ENCODE measurements at places on chromosomes 7 and 10.

DNA sequence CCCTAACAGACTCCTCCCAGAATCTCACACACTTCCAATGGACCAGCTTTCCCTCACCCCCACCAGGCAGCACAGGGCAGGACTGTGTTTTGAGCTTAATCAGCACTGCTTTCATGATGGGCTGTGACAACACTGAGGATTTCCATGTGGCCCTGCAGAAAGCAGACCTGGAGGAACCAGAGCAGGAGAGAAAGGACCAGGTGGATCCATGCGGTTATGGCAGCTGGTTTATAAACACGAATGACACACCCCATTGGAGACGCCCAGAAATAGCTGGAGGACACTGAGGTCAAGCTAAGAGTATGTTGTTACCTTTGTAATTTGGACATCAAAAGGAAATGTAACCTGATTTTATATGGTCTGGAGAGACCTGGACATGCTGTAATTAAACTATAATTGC lies 31.7 kb upstream of the HERPUD2 start:
- no peak for DNase-seq

GRCh38 chr10:119807960-119808697 lies 64.5 kb downstream of the MCMBP start:
- DNase-seq, result no peak

GRCh38 chr7:6446838-6447580 lies 745 bp downstream of the DAGLB start:
- no peak for DNase-seq

DNA sequence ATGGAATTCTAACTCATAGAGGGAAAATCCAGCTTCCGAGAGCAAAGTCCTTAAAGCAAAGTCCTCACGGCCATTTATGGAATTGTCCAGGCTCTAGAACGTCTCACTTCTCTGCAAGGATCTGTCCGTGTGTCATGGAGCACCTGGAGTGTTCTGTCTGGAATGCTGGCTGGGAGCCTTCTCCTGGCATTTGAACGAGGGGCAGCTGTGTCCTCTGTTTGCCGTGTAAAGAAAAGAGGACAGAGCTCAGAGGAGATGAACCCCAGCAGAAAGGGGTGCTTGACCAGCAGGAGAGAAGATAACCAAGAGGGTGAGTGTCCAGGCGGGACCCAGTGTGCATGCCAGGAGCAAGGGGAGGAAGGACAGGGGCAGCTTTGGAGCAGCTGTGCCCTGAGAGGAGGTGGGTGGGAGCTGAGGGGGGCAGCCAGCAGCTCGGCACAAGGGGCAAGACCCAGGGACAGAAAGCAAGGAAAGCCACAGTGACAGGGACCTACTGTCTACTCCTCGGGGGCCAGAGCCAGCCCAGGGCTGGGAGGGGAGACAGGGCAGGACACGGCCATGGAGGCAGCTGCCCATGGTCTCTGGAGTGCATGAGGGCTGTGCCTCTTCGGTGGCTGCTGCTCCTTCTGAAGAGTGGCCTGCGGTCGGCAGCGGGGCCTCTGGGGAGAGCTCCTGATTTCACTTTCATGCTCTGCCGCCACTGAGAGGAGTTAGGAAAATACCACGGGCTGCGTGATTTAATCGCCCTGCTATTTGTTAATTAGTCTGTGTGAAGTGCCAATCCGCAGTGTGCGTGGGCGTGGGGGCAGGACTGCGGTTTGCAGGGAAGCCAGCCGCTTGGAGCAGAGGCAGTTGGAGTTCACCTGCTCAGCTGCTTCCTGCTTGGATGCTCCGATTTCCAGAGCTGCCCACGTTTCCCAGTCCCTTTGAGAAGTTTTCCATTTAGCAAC lies 149.3 kb upstream of the SHH start:
- no peak for DNase-seq

DNA sequence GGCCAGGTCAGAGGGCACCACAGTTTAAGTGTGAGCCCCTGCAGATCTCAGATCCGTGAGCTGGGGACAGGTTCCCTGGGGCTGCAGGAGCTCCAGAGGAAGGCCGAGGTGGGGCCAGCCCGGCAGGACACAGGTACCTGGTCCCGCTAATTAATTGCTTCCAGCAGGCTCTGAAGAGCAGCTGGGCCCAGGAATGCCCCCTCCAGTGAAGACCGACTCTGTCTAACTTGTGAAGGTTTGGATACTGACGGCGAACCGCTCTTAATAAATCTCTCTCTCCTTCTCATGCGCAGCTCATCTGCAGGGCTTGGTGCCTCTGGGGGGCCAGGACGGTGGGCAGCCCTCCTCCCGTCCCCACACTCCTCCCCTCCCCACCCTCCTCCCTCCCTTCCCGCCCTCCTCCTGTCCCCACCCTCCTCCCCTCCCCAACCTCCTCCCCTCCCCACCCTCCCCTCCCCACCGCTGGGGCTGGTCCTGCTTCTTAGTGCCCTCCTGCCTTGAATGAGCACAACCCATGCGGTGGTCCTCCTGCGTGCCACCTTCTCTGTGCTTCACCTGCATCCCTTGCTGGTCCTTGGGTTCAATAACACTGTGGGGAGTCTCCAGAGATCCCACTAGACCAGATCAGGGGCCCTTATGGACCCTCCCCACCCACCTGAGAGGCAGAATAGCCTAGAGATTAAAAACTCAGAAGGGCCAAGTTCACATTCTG lies 38.3 kb downstream of the PDGFA start:
- DNase-seq, result no peak

GRCh38 chr10:79143879-79144278 lies 75.1 kb downstream of the ZMIZ1 start:
- no peak for DNase-seq

GRCh38 chr7:86320341-86320740 lies 323.4 kb upstream of the GRM3 start:
- DNase-seq, result no peak

DNA sequence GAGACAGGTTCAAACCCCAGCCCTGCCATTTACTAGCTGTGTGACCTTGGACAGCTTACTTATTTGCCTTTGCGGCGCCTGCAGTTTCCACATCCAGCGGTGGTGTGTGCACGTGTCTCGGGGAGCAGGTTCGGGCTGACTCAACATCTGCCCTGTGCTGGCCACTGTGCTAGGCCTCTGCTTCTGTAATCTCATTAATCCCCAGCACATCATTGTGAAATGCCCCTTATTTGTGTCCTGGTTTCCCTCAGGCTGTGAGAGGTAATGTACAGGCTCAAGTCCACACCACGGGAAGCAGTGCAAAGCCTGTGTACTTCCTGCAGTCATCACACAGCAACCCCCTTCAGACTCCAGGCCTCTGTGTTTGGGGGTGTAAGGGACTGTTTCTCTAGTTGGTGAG lies 285.7 kb downstream of the RPS24 start:
- no peak for DNase-seq

DNA sequence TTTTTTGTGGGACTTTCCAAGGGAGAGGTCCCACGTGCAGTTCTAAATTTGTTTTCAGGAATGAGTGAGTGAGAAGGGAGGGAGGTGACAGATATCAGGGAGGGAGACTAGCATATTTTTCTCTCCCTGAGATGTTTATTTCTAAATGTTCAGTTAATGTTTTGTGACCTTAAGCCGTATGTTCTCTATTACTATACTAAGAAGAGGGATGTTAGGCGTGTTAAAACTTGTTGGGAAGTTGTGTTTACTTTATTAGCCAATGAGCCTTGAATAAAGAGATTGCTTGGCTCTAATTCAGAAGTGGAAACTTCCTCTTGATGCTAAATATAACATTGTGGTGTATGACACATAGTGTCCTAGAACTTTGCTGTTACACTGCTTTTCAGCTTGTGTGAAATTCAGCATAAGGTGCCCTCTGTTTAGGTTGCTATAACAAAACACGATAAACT lies 37.3 kb downstream of the DNAH11 start:
- no peak for DNase-seq

DNA sequence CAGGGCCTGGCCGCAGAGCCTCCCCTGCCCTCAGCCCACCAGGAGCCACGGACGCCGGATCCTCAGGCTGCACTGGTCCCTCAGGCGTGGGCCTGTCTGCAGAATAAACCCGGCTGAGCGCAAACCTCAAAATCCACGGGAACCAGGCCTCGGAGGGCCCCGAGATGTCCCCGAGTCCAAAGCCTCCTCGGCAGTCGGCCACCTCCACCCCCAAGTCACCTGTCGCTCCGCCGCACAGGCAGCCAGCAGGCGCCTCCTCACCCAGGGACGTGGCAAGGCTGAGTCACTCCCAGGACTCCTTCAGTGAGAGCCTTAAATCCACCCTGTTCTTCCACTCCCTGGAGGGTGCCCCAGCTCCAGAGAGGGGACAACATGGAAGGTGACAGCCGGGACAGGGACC lies 33.2 kb downstream of the STK32C start:
- no peak for DNase-seq

GRCh38 chr10:35058686-35059085 lies 31.5 kb downstream of the CUL2 start:
- DNase-seq, result no peak

- no peak for DNase-seq
Observed at GRCh38 chr10:71393841-71394475, 2.8 kb upstream of the CDH23 start.

- DNase-seq, result no peak
Observed at GRCh38 chr7:41817386-41817785, 114.5 kb upstream of the INHBA start.

- DNase-seq, result no peak
Observed at GRCh38 chr10:29688230-29688661, 53.5 kb upstream of the SVIL start.

GRCh38 chr7:30969604-30969970 lies 5.8 kb downstream of the GHRHR start:
- no peak for DNase-seq

DNA sequence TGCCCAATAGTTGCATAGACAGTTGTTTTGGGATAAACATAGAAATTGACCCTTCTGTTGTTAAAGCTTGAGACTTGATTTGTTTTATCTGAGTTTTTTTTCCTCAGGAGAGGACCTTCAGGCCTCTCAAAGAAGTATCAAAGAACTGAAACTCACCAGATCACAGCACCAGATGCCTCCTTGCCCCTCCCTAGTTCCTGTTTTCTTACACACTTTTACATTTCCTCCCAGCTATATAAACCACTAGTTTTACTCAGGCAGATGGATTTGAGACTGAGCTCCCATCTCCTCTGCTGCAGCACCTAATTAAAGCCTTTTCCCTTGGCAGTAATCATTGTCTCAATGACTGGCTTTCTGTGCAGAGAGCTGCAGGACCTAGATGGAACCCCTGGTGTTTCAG lies 150.6 kb upstream of the NRG3 start:
- DNase-seq, result no peak

DNA sequence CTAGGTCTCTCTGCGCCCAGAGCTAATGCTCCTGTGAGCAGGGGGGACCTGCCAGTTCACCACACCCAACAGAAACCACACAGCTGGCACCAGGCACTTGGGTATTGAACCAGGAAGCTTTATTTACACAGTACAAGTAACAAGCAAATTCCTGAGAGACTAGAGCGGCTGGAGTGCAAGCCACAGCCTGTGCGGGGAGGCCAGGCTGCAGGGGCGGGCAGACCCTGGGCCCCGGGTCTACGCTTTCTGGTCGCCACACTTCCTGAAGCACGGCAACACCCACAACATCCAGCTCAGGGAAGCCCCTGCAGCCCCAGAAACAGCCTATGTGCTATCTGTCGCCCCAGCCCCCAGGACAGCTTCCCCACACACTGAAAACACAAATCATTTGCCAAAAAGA lies 125.0 kb downstream of the FAM53B start:
- no peak for DNase-seq

- DNase-seq, result no peak
Observed at GRCh38 chr10:12214763-12215218, 18.8 kb downstream of the CDC123 start.

DNA sequence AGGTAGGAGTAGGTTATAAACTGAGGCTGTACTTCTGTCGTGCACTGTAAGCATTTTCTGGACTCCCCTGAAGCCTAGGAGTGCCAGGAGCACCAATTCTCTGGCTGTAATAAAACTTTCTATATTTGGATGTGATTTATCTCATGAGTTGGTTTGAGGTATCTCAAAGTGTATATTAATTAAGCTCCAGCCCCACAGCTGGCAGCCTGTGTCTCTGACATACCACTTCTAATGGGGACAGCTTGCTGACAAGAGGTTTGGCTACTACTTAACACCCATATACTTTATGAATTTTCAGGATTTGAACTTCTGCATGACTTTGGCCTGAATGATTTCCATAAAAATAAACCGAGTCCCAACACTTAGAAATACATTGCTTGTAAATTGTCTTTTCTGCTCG lies 35.2 kb downstream of the CFAP58 start:
- no peak for DNase-seq

DNA sequence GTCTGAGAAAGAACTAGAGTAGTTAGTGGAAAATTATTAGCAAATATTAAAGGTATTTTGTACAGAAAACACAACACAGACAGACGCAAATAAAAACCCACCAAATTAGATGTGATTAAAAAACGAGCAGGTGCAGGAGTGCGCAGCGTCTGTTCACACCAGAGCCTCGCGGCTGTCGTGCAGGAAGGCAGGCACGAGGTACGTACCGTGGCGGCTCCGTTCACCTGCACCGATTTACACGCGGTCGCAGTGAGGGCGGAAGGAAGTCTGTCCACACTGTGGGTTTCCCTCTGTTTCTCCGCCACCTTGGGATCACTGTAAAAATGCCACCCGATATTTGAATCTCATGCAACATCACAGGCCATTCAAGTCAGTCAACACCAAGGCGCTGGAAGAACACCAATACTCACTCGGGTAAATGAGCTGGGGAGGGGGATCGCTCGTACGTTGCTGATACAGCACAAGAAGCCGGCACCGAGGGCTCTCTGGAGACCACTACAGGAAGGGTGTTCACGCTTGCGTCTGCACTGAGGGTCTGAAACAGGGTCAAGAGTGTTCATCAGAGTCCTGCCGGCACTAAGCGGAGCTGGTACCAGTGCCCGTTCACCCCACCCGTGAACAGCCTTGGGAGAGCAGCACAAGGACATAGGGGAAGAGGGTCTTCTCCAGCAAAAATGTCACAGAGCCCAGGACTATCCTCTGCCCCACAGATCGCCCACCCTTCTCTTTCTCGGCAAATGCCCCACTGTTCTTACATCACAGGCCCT lies 116.8 kb downstream of the LARP4B start:
- no peak for DNase-seq

DNA sequence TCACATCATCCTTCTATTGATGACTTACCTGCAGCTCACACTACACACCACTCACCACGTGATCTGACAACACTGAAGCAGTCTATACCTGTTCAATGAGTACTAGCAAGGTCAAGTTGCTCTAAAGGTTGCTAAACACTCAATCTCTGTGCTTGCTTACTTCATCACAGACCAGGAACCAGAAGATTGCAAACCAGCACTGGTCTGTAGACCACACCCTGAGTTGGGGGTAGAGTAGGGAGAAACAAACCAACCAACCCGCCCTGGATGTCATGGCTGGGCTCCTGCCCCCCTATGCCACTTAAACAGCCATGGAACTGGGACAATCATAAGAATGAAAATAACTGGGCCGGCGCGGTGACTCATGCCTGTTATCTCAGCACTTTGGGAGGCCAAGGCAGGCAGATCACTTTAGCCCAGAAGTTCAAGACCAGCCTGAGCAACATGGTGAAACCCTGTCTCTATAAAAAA lies 19.6 kb downstream of the DLG5 start:
- DNase-seq, result no peak

GRCh38 chr10:14240253-14241189 lies 90.2 kb downstream of the FRMD4A start:
- no peak for DNase-seq
